ENCODE measurements at places on chromosomes 5 and 9.

- DNase-seq, result no peak
These were observed 162.8 kb downstream of the ENC1 start for GRCh38 chr5:74477761-74478160.

DNA sequence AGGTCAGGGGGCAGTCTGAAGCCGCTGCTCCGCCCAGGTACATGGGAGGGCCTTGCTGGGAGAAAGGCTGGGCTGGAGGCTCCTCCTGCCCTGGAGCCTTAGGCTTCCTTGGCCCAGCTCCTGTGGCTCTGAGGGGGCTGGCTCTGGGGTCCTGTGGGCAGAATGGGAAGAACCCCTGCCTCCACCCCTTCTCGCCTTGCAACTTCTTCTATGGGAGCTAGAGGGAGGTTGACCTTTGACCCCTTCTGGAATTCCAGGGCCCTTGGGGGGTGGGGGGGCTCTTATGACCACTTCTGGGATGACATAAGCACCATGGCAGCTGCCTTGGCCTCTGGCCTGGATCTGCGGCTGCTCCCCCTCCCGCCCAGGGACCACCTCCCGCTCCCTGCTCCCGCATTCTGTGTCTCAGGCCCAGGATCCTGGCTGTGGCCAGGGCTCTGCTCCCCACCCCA, 32.2 kb downstream of the IER5L start:
- peak; percentile 24 for DNase-seq

DNA sequence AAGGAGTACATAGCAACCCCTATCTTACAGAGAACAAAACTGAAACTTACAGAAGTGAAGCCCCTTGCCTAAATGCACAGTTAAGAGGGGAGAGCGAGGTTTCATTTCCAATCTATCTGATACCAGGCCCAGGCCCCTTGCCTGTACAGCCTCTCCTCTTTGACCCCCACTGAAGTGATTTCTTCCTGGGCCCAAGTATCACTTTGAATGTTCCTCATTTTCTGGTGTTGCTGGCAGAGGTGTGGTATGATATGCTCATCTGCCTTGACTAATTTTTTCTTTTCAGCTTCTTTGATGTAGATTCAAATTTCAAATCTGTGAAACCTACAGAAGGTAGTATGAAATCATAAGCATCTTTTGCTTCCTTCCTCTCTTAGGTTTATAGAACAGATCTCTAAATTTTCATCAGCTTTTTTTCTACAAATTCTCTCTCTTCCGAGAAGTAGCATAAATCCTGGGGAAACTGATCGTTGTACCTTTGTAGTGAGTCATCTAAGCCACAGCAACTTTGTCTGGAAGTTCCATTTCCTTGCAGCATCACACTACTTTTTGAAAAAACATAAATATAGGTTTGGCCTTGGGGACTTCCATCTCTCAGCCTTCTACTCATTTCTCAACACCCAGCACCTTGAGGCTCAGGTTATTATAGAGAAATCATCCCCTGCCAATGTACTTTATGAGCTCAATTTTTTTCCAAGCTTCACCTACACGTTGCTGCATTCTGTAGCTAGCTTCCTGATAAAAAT, 402.4 kb upstream of the PTGER4 start:
- DNase-seq, result no peak

DNA sequence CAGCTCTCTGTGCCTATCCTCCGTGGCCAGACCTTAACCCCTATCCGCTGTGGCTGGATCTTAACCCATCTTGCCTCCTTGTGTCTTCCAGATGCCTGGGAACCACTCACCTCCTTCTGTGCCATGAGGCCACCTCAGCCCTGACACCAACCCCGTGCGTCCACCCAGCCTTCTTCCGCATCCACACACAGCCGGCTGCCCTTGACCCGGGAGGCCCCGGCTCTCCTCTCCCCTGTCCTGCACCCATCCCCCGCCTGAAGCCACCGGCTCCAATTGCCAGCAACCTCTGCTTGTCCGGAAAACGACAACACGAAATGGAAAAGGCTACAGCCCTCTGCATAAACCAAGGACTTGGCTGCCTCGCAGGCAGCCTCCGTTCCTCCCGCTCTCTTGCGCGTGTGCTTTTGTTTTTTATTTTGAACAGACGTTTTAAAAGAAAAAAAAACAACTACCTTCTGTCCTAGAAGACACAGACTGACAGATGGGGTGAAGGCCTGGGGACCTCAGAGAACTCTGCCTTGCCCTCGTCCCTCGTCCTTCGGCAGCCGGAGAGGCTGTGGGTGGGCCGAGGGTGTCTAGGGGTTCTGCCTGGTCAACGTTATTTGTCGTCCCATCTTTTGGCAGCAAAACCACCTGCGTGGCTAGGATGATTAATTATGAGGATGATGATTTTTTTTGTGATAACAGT, 32.5 kb upstream of the HMCN2 start:
- no peak for DNase-seq

DNA sequence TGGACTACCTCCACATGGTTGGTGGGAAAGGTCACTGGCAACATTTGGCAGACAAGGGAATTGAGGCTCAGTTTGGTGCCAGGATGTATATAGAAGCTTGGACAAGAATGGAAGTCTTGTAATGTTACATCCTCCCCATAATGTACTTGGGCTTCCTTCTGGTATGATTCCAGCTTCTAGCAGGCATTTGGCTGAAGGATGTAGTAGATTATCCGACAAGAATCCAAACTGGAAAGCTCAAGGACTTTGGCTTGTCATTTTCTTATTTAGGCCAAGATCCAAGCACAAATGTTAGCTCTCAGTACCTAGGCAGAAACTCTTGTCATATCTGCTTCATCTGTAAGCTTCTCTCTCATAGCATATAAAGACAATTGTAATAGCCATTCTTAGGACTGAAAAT, 209.1 kb downstream of the MAPKAP1 start:
- no peak for DNase-seq

GRCh38 chr5:88785746-88786565, 97.0 kb downstream of the MEF2C start:
- peak; percentile 96 for DNase-seq

GRCh38 chr9:30103647-30104394, 2280.6 kb upstream of the ACO1 start:
- peak; percentile 35 for DNase-seq

GRCh38 chr9:131833906-131834305, 94.0 kb upstream of the RAPGEF1 start:
- DNase-seq, result peak; percentile 87

DNA sequence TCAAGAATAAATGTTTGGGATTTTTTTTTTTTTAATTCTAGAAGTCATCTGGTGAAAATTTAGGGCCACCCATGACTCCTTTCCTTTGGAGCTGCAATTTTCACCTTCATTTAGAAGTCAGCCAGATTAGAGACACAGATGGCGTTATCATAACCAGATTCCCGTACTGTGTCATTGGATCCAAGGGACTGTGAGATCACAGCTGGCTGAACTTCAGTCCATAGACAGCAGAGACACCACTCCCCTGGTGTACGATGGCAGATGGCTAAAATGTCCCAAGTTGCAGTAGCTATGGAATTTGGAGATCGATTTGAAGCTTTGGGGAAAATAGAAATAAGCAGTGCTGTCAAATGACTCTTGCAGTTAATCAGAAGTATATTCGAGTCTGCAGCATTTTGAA, 216.3 kb downstream of the RFK start:
- no peak for DNase-seq

DNA sequence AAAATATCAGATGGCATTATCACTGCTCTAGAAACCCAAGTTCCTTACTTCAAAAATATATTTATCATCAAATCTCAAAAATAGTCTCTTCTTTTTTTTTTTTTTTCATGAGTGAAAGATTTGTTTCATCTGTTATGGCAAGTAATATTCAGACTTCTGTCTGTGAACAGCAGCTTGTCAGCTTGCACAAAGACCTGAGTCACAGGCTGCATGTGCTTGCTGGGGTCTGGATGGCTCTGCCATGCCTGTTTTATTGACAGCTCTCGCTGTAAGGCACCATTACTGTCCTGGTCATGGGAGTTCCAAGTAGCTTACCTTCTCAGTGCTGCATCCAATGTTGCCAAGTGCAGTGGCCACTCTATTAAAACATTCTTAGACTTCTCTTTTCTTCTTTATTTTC, 456.4 kb downstream of the GADD45G start:
- DNase-seq, result no peak

GRCh38 chr5:109750463-109750862, 60.7 kb downstream of the MAN2A1 start:
- no peak for DNase-seq

DNA sequence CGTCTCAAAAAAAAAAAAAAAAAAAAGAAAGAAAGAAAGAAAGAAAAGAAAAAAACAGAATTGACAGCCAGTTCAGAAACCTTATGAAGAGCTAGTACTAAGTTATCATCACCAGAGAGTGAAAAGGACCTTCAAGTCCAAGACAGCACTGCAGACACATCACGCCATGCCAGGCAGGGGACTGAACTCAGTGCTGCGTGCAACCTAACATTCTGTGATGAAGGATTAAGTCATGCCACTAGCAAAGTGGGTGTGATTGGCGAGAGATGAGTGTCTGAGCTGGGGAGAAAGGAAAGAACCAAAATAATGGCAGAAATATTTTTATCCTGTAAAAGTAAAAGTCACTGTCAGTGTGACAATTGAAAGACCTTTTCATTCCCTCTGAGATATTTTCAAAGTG, 54.7 kb downstream of the MAP1B start:
- no peak for DNase-seq

GRCh38 chr5:5063533-5063953, 76.6 kb upstream of the ADAMTS16 start:
- DNase-seq, result peak; percentile 15

GRCh38 chr5:124642151-124642550, 104.3 kb downstream of the ZNF608 start:
- DNase-seq, result no peak

GRCh38 chr5:73729329-73729728, 103.3 kb downstream of the ARHGEF28 start:
- DNase-seq, result no peak

- peak; percentile 99 for DNase-seq
These were observed 758 bp upstream of the PDCD1LG2 start for GRCh38 chr9:5509573-5509972.

DNA sequence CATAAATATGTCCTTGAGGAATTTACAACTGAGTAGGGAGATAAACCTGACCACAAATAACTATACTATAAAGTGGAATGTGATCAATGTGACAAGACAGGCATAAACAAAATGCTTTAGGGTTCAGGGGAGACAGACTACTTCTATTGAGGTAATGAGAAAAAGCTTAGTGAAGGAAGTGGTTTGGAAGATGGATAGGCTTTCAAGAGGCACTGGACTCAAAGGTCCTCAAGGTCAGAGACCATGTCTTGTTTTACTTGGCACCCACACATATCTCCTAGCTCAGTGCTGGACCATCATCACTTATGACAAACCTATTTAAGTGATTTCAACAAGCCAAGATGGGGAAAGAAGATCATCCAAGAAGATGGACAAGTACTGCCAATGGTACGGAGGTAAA, 257.8 kb downstream of the BNC2 start:
- DNase-seq, result no peak

GRCh38 chr9:98380065-98380681, 124.7 kb upstream of the TBC1D2 start:
- peak; percentile 78 for DNase-seq

DNA sequence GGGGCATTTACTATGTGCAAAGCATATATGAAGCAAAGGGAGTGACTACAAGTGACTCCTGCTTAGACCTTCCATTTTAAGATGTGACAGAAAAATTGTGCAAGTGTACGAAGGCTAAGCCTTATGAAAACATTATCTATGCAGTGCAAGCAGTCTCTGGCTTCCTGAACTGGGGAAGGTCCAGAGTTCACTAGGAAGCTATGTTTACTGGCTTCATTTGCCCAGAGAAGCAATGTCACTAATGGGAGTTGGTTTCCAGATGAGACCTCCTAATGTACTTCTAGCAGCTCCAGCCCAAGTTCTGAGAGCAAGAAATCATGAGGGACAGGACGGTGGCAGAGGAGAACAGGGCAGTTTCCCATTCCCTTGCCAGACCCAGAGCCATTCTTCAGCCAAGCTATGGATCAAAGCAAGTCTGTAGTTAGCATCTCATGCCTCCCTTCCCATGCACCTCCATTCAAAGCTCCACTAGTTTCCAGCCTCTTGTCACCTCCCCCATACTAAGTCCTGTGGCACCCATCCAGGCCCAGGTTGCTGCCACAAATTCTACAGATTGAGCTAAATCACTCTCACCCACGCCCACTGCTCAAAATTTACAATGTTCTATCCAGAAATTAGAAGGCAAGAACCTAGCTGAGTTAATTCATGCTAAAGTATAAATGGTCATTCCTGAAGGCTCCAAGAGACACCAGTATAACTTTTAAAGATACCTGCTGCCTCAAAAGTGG, 21.8 kb downstream of the MCTP1 start:
- no peak for DNase-seq

GRCh38 chr9:70260606-70261005, 1.8 kb downstream of the SMC5 start:
- no peak for DNase-seq

DNA sequence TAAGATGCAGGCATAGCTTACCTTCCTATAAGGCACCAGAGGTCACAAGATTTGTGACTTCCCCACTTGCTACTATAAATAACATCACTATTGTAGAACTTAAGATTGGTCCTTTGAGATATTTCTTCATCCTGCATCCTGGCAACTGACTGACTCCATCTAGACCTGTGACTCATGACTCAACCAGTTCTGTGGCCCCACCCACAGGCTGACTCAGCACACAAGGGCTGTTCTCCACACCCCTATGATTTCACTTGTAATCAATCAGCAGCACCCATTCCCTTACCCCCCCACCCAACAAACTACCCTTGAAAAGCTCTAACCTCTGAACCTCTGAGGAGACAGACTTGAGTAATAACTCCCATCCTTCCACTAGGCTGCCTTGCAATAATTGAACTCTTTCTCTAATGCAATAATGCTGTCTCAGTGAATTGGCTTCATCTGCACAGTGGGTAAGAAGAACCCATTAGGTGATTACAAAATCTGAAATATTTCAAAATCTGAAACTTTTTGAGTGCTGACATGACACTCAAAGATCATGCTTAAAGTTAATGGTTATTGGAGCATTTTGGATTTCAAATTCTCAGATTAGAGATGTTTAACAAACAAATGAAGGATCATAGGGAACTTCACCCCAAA, 296.7 kb downstream of the ARL15 start:
- peak; percentile 89 for DNase-seq
